ENCODE measurements at places on chromosomes 11 and 22. TPM values are rescaled to one million over a fixed set of nuclear protein-coding genes. Genes with fewer than 3 reads are reported as not detected.

CNGA4 gene
- not detected for total RNA-seq

PNPLA3 gene
- 0.37 TPM for total RNA-seq

OR52E8 gene
- total RNA-seq = not detected

BRD1 gene
- 29.4 TPM for total RNA-seq

OR8A1 gene
- not detected for total RNA-seq

Data from urinary bladder (tissue), 4 donors.